Neuronal stem cell (in vitro differentiated cells): ENCODE measurements at places on chromosomes 7 and 10.

DNA sequence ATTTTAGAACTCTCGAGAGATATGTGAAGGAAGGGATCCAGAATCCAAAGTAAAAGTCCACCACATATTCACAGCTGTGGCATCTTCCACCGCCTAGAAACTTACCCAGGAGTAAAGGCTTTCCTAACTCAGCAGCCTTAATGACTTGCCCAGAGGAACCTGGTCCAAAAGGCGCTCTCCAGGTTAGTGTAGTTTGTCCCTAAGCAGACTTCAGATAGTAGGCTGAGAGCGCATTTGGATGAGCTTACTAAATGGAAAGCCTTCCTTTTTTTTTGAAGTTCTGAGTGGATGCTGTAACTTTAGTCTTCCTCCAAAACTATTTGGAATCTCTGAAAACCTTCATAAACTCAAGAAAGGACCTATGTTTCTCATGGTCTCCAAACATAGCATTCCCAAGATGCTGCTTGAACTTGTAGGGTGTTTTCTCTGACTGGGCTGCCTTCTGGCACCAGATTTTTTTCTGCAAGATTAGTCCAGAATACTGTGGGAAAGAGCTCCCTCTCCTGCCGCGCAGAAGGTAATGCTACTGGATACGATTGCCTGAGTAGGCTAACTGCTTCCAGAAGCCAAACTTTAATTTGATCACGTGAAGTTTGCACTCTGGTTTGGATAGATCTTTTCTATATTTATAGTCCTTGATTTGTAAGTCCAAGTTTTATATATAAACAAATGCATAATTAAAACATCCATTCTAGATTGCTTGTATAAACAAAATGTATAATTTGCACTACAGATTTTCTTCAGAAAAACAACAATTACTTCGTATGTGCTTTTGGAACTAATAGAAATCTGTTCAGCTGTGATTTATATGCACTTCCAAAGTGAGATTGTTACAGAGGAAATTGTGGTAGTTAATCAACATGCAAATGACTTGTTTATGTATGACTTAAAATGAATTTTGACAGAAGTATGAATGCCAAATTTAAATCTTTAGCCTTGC, 19.6 kb upstream of the GPR37 start:
- peak; percentile 56 for DNase-seq

DNA sequence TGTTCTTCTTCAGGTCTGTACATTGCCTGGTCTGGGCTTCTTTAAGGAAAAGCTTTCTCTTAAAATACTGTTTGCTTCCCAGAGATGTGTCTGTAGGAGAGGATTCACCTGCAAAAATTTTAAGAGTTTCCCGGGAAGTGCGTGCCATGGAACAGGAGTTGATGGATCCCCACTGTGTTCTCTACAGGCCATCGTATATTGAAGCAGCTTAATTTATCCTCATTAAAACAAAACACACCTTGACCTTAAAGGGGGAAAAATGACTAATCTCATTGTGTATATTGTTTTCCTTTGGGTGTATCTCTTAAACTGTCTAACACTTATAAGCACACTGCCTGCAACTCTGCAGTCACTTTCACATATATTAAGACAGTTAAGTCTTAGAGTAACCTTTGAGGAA, 111.4 kb downstream of the ST7 start:
- no peak for DNase-seq

DNA sequence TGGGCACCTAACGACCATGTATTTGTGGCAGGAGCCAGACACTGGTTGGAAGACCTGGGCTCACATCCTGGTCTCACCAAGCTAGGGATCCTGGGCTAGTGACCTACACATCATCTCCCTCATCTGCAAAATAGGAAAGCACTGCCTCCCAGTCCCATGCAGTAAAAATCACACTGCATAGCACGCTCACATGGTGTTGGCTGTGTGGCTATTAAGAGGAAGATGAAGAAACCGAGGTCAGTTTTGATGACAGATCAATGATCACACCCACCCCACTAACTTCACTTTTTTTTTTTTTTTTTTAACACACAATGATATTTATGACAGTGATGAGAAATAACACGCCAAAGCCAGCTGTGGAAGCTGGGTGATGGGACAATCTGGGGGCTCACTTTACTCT, 146.5 kb downstream of the RNF216 start:
- DNase-seq: no peak

GRCh38 chr10:80163741-80164341, 31.3 kb downstream of the PLAC9 start:
- peak; percentile 23 for DNase-seq

- no peak for DNase-seq
These were observed 14.8 kb downstream of the MYL10 start for GRCh38 chr7:101614098-101614938.

- DNase-seq: no peak
These were observed 63.4 kb downstream of the AKR1C4 start for GRCh38 chr10:5259952-5260578.

- no peak for DNase-seq
These were observed 74.9 kb downstream of the CARD11 start for GRCh38 chr7:2968616-2969397.

DNA sequence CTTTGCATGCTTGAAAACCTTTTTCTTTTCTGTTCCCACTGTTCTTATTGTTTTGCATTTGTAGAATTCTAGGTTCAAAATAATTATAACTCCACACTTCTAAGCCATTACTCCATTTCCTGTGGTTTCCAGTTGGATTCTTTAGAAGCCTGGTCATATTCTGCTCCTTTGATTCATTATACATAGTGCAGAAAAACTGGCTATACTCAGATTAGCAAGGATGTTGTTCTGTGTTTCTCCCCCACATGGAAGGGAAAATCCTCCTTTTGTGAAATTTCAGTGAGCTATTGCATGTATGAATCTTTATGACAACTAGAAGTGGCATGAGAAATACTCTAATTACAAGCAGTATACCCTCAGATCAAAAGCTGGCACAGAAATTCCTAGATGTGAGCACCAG, 79.5 kb downstream of the SLC13A1 start:
- DNase-seq: no peak

GRCh38 chr10:110664483-110665420, 20.6 kb downstream of the RBM20 start:
- no peak for DNase-seq

- no peak for DNase-seq
These were observed 216.8 kb upstream of the ZNF32 start for GRCh38 chr10:43865265-43866135.

DNA sequence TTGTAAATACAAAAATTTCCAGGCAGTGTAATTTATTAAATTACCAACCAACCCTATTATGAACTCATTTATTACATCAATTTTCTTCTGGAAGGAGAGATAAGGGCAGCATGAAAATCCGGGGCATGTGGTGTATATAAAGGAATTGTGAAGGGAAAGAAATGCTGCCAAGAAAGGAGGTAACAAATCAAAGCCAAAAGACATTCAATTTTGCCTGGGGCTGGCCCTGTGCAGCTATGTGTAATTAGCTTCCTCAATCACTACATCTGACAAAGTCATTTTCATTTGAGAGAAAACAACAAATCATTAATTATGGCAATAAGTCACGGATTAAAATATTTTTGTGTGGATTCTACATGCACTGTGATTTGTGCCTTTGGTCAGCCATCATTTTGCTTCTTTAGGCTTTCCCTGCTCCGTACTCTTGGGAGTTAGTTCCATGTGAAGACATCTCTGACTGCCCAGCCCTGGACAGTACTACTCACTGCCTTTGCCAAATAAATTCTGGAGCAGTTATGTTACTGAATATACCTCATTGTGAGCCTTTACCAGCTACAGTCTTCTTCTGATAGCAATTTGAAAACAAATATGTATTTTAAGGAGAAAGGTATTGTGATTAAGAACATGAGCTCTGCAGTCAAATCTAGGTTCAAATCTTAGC, 191.7 kb downstream of the RELN start:
- no peak for DNase-seq

DNA sequence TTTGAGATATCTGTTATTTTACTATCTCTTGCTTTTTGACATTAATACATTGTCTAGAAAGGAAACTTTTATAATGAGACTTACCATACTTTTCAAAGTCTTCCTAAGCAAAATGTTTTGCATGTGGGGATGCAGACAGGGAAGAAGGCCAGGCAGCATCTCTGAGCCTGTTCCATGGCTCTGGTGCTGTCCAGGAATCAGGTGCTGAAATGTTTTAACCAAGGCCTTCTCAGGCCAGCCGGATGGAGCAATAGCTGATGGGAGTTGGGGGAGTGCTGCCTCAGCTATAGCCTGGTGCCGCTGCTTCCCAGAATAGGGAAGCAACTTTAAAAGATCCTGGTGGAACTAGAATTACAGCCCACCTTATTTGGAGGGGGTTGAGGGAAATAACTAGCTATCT, 38.5 kb downstream of the CRTAC1 start:
- peak; percentile 72 for DNase-seq

DNA sequence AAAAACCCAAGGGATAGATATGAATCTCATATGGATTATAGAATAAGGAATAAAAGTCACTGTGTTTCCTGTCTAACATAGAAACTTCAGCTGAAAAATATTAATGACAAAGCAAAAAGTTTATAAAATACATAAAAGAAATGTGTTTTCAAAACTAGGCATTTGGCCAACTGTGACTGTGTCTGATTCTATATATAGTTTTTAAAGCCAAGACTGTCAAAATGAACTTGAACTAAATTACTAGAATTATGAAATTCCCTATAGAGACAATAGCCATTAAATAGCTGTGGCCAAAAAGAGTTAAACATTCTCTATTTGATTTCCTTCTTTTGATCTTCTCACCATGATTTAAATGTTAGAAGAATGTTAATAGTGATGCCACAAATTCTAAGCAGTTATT, 311.2 kb upstream of the SEMA3D start:
- no peak for DNase-seq

GRCh38 chr10:59322131-59322530, 40.2 kb downstream of the FAM13C start:
- no peak for DNase-seq

GRCh38 chr7:100122067-100122466, 2.6 kb downstream of the CNPY4 start:
- no peak for DNase-seq
